Stimulated activated CD8-positive, alpha-beta memory T cell treated with anti-CD3 and anti-CD28 coated beads, Interleukin-7, amount 100 ng/mL, for 1 hour (primary cell): ENCODE measurements at places on chromosomes 6 and 20.

DNA sequence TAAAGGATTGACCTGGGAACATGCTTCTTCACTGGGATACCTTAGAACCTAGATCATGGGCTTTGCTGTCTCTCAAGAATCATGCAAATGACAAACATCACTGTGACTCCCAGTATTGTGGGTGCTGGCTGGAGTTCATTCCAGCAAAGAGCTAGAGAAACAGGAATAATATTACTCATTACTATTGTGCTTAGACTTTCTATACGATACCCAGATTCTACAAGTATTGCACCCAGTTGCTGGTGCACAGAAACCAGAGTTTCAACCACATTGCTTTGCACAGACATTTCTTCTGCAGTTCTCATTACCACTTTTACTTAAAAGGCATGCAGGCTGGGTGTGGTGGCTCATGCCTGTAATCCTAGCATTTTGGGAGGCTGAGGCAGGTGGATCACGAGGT is 220.4 kb upstream of the ZNF217 start:
- no peak for DNase-seq

- no peak for DNase-seq
Measured at GRCh38 chr6:40328386-40328985, 258.7 kb downstream of the LRFN2 start.

- DNase-seq = no peak
Measured at GRCh38 chr20:20363799-20364592, 3.9 kb upstream of the INSM1 start.

GRCh38 chr6:2665146-2666070 is 85.3 kb downstream of the MYLK4 start:
- DNase-seq = no peak

DNA sequence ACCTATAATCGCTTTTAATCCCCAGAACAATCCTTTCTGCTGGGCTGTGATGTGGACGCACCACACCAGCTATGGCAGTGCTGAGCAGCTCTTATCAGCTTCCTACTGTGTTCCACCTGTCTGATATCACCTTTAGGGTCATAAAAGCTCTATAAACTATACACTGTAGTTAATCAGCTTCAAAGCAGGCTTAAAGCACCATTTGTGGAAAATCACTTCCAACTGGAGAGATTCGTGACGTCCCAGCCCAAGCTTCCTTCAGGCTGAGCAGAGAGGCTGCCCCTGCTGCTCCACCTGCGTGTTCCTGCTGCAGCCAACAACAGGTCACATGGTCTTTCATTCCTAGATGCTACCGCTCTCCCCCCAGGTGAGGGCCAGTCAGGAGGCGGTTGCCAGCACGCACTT is 156.5 kb downstream of the SMOC2 start:
- no peak for DNase-seq

DNA sequence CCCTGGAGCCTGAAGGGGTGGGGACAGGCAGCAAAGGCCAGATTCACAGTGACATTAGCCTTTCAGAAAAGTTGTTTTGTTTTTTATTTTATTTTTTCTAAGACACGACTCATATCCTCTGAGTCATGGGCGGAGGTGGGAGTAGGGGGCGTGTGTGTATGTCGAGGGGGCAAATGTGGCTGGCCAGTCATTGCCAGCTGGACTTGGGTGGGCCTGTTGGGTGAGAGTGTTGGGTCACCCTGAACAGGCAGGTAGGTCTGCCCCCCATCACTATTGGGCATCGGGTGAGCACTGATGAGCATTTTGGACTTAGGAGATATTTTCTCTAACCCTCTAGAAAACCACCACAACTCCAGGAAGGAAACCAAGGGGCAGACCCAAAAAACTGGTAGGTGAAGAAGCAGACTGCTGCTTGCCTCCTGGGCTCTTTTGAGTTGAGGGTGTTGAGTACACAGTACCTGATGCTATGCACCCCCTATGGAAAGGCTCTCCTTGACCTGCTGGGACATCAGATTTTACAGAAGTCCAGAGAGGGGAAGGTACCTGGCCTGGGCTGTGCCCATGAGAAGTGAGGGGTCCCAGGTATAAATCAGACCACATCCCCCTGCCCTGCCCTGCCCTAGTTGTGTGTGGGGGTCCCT is 5.6 kb downstream of the SMIM29 start:
- DNase-seq = no peak

DNA sequence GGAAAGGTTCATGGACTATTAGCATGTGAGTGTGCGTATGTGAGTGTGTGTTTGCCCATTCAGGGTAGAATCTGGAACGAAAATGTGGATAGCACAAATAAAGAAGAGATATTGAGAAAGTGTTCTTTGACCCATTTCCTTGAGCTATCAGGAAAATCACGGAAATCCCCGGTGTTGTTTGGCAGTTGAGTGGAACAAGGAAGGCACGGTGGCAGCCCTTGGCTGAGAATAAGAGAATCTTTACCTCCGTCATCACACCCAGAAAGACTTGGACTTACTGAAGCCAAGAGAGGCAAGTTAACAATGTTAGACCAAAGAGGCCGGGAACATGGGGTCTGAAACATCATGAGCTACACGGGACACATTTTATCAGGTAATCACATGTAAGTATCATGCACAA is 588.9 kb upstream of the BTBD3 start:
- DNase-seq = no peak
